ENCODE measurements at places on chromosomes 16 and 17.
A peak's percentile ranks its signal among the peaks of the same experiment; 100 is the strongest.

DNA sequence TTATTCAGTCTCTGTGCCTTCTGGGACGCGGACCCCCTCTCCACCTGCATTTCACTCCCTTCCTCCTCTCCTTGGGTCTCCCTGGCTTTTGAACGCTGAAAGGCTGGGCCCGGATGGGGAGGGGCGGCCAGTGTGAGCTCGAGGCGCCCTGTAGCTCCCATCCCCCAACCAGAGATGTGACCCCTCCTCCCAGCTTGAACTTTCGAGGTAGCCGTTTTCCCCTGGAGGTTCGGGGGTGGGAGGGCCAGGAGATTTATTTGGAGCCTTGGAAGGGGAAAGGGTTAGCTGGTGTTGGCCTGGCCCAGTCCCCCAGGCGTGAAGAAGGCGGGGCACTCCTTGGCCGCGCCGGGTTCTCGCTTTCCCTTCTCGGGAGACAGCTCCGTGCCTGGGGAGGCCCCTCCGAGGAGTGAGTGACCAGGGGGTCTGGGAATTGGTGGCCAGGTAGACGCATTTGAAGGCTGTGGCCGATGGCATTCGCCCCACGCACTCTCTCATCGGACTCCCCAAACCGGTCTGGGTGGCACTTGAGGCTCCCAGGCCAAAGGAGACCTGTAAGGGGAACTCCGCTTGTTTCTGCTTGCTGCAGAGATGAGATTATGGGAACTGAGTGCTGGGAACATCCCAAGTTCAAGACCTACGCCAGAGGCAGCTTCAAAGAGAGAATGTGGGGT, 942 bp downstream of the LDAF1 start:
- no peak for DNase-seq

DNA sequence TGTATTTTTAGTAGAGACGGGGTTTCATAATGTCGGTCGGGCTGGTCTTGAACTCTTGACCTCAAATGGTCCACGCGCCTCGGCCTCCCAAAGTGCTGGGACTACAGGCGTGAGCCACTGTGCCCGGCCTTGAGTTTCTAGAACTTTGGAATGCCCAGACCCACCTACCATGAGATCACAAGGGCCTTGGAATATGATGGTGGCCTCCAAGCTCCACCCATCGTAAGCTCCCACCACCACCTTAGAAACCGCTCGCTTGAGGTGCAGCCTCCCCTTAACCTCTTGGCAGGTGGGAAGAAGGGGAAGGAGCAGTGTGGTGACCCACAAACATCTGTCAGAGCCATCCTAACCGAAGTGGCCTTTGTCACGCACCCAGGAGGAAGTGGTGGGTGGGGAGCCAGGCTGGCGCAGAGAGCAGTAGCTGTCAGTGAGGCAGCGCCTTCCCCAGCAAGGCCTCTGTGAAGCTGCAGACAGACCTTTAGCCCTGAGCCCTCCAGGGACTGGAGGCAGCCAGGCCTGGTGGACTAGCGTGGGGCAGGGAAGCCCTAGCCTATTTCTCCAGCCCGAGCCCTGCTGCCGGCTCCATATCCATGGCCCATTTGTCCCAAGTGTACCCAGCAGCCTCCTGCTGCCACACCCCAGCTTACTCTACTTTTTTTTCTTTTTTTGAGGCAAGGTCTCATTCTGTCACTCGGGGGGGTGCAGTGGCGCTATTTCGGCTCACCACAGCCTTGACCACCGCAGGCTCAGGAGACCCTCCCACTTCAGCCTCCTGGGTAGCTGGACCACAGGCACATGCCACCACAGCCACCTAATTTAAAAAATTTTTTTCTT, 13.1 kb upstream of the SEPHS2 start:
- DNase-seq = no peak

DNA sequence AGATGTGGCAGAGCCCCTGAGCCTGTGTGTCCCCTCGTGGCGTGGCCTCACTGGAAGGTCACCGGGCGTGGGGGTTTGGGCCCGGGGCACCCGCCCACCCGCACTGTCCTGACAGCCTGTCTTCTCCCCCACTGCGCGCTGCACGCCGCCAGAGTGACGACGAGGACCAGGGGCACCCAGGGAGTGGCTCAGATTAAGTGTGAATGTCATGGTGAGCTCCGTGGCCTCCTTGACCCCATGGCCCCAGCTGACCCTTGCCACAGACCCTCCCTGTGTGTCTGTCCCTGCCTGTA, 15.1 kb downstream of the PRSS27 start:
- no peak for DNase-seq

DNA sequence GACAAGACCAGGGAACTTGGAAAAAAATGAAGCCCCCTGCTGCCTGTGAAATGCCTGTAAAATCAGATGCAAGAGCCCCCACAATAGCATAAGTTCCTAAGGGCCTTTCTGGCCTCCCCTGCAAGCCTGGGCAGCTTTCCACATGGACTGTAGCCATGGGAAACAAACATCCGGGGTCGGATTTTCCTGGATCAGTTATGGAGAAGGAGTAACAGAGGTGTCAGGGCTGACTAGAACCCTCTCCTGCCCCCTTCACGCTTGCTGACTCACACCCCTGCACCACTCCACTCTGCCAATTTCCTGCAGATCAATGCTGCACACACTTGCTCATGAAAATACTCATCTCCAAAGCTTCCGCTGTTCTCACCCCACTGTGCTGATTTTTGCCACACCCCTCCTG, 258.6 kb downstream of the CBLN1 start:
- DNase-seq = peak; percentile 56

DNA sequence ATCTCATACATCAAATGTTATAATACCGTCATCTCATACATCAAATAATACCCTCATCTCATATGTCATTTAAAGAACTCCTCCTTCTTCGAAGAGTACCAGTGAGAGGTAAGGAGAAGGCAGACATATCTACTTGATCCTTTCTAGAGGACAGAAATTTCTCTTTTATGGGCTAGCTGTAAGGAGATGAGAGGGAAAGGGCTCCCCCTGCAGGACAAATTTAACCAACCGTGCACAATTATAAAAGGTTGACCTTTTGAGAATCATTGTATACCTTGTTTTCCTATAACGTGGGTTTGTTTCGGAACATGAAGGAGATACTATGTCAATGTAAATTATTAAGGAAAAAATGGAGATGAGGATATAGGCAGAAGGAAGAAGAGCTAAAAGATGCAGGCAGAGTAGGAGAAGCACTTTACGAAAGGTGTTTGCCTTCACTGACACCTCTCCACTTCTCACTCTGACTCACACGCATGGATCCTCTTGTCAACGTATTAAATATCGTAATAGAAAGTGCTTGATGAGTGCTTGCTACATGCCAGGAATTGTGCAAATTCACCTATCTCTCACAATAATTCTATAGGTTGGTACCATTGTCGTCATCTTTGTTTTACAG, 465.9 kb upstream of the ERCC4 start:
- DNase-seq = peak; percentile 45

DNA sequence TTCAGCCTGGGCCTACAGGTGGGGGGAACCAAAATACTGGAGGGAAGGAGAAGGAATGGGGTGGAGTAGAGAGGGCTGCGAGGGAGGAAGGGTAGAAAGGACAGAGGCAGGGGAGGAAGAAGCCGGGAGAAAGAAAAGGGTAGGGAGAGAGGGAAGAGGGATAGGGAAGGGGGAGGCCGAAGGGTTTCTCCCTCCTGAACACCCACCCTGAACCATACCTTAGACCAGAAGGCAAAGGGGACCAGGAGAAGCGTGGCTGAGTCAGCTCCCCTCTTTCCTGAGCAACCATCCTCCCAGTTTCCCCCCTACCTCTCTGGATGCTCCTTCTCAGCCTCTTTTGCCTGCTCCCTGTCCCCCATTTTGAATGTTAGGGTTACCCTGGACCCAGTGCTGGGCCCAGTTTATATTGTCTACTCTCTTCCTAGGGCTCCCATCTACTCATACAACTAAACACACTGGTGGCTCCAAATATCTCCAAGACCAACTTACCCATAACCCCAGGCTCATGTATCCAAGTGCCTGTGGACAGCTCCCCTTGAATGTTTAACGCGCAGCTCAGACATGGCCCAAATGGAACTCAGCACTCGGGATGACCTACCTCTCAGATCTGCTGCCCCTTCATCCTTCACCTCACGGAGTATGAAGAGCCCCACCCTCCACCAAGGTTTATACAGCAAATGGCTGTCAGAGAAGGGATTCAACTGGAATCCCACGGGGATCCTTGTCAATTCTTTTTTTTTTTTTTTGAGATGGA, 7.8 kb downstream of the TSPOAP1 start:
- DNase-seq = no peak

DNA sequence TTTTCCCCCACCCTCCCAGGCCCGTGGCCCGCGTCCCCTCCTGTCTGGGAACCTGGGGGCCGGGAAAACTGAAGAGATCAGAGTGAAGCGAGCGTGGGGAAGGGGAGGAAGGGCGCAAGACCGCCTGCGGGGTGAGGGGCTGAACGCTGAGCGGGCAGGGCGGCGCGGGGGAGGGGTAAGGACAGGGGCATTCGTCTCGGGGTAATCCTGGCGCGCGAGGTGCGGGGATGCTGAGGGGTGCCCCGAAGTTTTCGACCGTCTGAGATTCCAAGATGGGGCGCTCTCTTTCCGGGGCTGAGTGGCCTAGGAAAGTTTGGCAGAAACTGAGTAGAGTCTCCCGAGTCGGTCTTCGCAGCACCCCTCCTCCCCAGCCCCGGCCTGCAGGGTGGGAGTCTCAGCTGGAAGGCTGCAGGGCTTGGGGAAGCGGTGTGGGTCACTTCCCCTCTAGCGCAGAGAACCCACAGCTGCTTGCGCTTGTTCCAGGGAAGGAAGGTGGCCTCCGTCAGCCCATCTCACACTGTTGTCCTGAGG, 555 bp downstream of the TTYH2 start:
- DNase-seq = no peak

DNA sequence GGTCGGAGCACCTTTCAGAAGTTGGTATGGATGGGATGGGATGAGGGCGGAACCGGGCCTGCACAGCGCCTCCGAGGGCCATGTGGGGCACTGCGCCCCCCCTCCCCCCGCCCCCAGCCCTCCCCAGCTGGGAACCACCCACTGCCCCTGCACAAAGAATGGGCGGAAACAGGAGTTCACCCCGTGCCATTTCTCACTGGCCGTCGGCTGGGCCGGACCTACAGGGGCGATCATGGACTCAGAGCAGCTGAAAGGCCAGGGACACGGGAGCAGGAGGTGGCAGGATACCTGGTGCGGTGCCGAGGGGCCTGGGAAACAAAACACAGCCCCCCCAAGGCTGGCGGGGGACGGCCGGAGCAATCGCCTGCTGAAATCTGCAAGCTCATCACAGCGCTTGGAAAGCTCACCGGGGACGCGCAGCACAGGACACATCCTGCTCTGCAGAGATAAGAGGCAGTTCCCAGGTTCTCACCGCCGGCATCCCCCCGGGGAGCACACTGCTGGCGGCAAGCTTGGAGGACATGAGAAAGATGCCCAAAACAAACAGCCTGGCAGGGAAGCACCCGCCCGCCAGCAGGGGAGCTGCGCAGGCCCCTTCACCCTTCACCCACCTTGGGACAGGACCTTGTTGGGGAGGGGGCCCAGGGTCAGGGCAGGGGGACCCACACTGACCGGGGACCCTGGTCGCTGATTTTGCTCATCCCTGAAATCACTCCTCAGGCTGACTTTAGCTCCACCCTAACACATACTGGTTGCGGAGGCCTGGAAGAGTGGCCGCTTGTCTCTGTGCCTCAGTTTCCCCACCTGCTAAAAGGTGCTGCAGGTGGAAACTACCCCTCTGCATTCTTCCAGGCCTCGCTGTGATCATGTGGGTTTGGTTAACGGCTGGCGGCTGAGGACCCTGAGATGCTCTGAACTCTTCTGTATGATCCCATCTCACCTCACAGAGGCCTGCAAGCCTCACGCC, 263.9 kb downstream of the C16orf95 start:
- DNase-seq = no peak

DNA sequence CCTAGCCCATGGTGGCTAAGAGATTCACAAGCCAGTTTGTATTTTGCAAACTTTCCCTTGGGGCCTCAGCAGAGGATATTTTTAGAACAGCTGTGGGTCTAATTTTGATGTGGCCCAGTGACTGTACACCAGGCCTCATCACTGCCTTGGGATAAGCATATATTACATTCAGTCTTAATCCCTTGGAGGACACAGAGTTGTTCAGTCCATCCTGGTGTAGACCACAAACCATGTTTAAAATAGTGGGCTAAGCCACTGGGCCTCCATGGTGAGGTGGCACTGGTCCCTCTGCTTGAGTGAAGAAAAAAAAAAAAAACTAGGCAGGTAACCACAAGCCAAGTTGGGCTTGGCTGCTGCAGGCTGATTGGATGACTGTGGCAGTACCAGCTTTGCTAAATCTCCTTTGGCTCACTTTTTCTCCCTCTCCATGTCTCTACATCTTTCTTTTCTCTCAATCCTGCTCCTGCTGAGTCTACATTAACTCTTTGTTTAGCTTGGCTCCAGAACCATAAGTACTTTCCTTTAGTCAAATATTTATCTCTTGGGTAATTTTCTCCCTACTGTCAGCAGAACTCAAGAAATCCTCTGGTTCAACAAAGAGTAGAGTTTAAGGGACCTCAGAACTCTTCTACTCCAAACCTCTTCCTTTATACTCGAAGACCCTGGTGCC, 120.0 kb upstream of the TBX2 start:
- DNase-seq = no peak
